ENCODE measurements at places on chromosomes 12 and 14. TPM values are rescaled to one million over a fixed set of nuclear protein-coding genes. Genes with fewer than 3 reads are reported as not detected.

DNA sequence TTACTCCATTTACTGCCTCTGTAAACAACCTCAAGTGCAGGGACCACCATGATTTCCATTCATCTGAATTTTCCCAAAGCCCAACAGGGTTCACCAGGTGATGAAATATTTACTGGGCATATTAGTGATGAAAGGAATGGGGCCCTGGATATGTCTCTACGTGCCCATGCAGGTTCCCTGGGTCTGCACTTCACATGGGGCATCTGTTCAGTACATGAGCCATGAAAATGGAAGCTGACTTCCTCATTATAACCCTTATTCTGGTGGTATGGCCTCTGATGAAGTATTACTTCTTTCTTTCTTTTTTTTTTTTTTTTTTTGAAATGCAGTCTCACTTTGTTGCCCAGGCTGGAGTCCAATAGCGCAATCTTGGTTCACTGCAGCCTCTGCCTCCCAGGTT lies 26.5 kb upstream of the CORO1C start:
- peaks cover 10% of the 10 kb centered on the region for H3K4me1 ChIP-seq
- H3K27me3 ChIP-seq, result peaks cover 2% of the 10 kb centered on the region
- H3K36me3 ChIP-seq, result no peaks in the 10 kb centered on the region
- H3K27ac ChIP-seq, result no peak overlapping the region

DNA sequence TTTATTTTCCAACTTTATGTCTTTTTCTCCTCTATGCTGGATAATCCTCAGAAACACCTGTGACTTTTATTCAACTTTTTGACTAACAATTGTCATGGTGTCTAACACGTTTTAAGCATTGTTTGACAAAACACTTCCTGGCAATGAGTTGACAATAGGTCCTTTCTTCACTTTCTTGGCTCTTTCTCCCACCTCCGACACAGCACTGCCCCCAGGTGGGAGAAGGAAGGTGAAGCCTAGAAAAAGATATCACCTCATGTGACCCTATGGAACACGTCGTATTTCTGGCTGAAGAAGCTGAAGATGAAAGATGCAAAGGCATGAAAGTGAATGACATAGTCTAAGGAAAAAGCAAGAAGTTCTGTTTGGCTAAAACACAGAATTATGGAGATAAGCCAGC lies 430.0 kb downstream of the ETNK1 start:
- DNase-seq, result peak; percentile 58
- no peak overlapping the region for H3K4me3 ChIP-seq
- H3K27ac ChIP-seq, result no peak overlapping the region
- no peaks in the 10 kb centered on the region for H3K4me1 ChIP-seq

The CACNA2D4 gene
- 0.28 TPM for total RNA-seq

GRCh38 chr12:121769831-121770301 lies 23.6 kb downstream of the RHOF start:
- no peaks in the 10 kb centered on the region for H3K27me3 ChIP-seq
- H3K4me3 ChIP-seq, result peak overlapping the region; percentile 65
- DNase-seq, result no peak
- H3K27ac ChIP-seq, result no peak overlapping the region
- no peaks in the 10 kb centered on the region for H3K4me1 ChIP-seq

DNA sequence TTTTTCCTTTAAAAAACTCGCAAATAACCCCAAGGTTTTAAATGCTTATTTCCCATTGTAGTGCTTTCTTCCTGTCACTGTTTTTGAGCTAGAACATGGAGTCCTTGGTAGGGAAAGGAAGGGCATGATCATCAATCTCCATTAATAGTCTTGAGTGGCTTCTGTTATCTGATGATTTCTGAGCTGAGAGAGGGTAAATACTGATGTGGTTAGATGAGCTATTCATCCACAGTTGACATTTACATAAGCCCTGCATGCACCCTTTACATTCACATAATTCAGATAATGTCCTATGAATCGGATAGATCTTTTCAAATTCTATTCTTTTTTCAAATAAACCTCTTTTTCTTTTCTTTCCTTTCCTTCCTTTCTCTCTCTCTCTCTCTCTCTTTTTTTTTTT lies 81.4 kb downstream of the NTN4 start:
- no peaks in the 10 kb centered on the region for H3K27me3 ChIP-seq
- H3K4me1 ChIP-seq, result peaks cover 4% of the 10 kb centered on the region
- H3K36me3 ChIP-seq, result no peaks in the 10 kb centered on the region
- DNase-seq, result no peak
- H3K4me3 ChIP-seq, result no peak overlapping the region

DNA sequence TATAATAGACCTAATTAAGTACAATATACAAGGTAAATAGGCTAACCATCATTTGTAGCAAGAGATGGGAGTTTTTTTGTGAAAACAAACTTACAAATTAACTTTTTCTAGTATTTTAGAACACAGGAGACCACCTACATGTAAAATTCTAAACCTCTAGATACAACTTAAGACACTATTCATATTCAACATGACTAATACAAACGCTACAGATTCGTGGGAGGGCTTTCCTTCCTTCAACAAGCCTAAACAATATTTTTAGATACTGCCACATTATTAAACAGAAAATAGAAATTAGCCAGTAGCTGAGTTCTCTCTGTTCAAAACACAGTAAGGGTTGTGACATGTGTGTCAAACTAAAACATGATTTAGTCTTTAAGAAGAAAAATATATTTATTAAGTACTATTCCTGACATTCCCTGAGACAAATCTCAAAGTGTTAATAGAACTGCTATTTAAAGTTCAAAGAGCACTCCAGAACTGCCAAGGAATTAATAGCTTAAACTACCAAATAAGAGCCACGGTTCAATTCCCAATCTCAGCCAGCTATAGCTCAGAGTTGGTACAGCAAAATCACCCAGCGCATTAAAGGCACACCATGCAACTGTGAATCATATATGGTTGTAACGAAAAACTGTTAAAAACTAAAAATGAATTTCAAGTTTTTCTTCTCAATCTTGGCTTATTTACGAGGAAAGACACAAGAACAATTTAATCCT lies 10.7 kb downstream of the MED13L start:
- H3K4me3 ChIP-seq, result no peak overlapping the region
- no peak overlapping the region for H3K27ac ChIP-seq
- no peaks in the 10 kb centered on the region for H3K27me3 ChIP-seq
- no peak for DNase-seq

DNA sequence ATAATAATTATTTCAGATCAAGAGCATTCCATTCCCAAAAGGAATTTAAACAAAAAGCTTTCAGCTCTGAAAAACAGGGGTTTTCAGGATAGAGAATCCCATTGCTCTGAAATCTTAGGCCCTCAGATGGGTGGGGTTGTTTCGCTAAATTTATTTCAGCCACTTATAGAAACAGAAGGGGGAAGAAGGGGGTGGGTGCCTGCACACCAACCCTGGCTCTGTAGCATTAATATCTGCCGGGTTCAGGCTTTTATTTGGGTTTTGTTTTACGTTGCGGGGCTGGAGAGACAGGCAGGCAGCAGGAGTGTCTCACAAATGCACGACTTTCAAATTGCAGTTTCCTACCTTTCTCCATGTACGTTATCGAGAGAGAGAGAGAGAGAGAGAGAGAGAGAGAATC lies 12.5 kb upstream of the ZFP36L1 start:
- H3K36me3 ChIP-seq, result peaks cover 7% of the 10 kb centered on the region
- DNase-seq, result no peak
- no peak overlapping the region for H3K4me3 ChIP-seq
- no peaks in the 10 kb centered on the region for H3K27me3 ChIP-seq

GRCh38 chr14:63155511-63156185 lies 48.6 kb upstream of the RHOJ start:
- no peaks in the 10 kb centered on the region for H3K27me3 ChIP-seq
- H3K27ac ChIP-seq, result no peak overlapping the region
- H3K4me1 ChIP-seq, result no peaks in the 10 kb centered on the region
- DNase-seq, result no peak

- no peaks in the 10 kb centered on the region for H3K4me1 ChIP-seq
- no peak overlapping the region for H3K27ac ChIP-seq
- no peak for DNase-seq
- no peaks in the 10 kb centered on the region for H3K36me3 ChIP-seq
- H3K27me3 ChIP-seq, result no peaks in the 10 kb centered on the region
Observed at GRCh38 chr14:83568141-83568540, 1961.8 kb upstream of the FLRT2 start.

DNA sequence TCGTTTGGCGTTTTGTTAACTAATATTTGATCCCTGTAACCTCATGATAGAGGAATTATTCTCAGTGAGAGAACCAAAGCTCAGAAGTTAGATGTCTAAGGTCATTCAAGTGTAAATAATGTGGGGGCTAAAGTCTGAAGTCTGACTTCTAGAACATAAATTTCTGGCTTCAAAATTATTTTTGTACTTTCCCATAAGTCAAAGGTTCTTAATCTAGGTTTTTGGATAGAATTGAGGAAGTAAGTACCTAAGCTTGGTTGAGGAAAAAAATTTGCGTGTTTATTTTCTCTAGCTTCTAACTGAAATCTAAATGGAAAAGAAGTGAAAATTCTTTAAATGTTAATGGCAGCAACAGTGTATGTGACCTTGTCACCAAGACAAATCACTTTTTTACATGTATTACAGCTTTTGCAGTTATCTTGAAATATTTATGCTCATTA lies 2.3 kb downstream of the LARP4 start:
- H3K4me3 ChIP-seq, result peak overlapping the region; percentile 99
- DNase-seq, result no peak
- H3K4me1 ChIP-seq, result peaks cover 24% of the 10 kb centered on the region
- H3K27me3 ChIP-seq, result peaks cover 4% of the 10 kb centered on the region

GRCh38 chr12:3931206-3931605 lies 58.0 kb upstream of the PARP11 start:
- no peaks in the 10 kb centered on the region for H3K36me3 ChIP-seq
- no peak overlapping the region for H3K27ac ChIP-seq
- H3K4me3 ChIP-seq, result no peak overlapping the region

GRCh38 chr14:66005900-66006434 lies 480.2 kb upstream of the CCDC196 start:
- no peak overlapping the region for H3K4me3 ChIP-seq
- H3K36me3 ChIP-seq, result peaks cover 5% of the 10 kb centered on the region
- DNase-seq, result no peak
- peaks cover 2% of the 10 kb centered on the region for H3K27me3 ChIP-seq
- peaks cover 15% of the 10 kb centered on the region for H3K4me1 ChIP-seq
- no peak overlapping the region for H3K27ac ChIP-seq

DNA sequence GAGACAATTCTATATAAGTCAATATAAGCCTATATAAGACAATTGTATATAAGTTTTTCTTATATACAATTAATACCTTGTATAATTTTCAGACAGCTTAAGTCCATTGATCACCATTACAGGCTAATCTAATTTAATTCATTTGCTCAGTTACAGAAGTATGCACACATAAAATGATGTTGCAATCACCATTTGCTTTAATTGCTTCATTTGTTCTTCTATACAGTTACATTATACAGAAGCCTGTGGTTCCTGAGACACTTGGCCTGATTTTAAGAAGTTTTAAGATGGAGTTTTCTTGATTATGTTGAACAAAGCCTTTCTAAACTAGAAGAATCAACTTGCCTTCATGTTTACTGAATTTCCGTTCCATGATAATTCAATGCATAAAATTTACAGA lies 314.6 kb upstream of the PDE3A start:
- DNase-seq, result no peak
- no peak overlapping the region for H3K4me3 ChIP-seq
- no peaks in the 10 kb centered on the region for H3K36me3 ChIP-seq
- no peaks in the 10 kb centered on the region for H3K27me3 ChIP-seq
- no peaks in the 10 kb centered on the region for H3K4me1 ChIP-seq

GRCh38 chr12:13505224-13505623 lies 308.7 kb downstream of the EMP1 start:
- DNase-seq, result no peak
- H3K4me3 ChIP-seq, result no peak overlapping the region
- H3K27me3 ChIP-seq, result no peaks in the 10 kb centered on the region
- no peaks in the 10 kb centered on the region for H3K4me1 ChIP-seq

GRCh38 chr12:38144049-38144448 lies 172.5 kb upstream of the ALG10B start:
- peaks cover 12% of the 10 kb centered on the region for H3K27me3 ChIP-seq
- H3K4me3 ChIP-seq, result no peak overlapping the region

The SPIC gene
- total RNA-seq, result not detected
